ENCODE measurements at places on chromosomes 2 and 18. TPM values are rescaled to one million over a fixed set of nuclear protein-coding genes. Genes with fewer than 3 reads are reported as not detected.
A peak's percentile ranks its signal among the peaks of the same experiment; 100 is the strongest.

The RBFA gene
- total RNA-seq, result 28.8 TPM

The OXER1 gene
- total RNA-seq, result not detected

The NPAS2 gene
- 14.6 TPM for total RNA-seq

- peak; percentile 97 for DNase-seq
Measured at GRCh38 chr18:31248783-31249521, 69.0 kb upstream of the DSG1 start.

- no peak for DNase-seq
Measured at GRCh38 chr2:125796784-125797183, 859.2 kb upstream of the GYPC start.

GRCh38 chr2:25521665-25522387, 151.6 kb downstream of the DTNB start:
- peak; percentile 19 for DNase-seq

GRCh38 chr2:38376346-38377049, 575 bp downstream of the ATL2 start:
- peak; percentile 81 for DNase-seq

GRCh38 chr2:100675855-100676254, 113.1 kb downstream of the PDCL3 start:
- DNase-seq, result no peak

GRCh38 chr18:50806208-50806616, 13.6 kb downstream of the MRO start:
- no peak for DNase-seq

DNA sequence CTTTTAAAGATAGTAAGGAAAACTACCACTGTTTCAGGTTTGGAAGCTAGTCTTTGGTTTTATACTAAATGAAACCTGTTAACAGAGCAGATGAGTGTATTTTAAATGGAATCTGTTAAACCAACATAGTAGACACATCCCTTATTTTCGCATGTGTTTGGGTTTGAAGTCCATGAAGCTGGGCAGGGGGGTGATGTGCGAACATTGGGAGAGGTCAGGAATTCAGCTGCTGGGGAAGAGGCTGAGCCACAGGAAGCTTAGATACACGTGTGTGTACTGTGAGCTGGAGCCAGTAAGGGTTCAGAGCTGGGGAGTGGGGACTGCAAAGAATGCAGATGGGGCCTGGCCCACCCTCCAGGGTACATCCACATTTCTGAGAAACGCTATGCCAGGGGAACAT, 176.9 kb downstream of the VAPA start:
- DNase-seq, result no peak

DNA sequence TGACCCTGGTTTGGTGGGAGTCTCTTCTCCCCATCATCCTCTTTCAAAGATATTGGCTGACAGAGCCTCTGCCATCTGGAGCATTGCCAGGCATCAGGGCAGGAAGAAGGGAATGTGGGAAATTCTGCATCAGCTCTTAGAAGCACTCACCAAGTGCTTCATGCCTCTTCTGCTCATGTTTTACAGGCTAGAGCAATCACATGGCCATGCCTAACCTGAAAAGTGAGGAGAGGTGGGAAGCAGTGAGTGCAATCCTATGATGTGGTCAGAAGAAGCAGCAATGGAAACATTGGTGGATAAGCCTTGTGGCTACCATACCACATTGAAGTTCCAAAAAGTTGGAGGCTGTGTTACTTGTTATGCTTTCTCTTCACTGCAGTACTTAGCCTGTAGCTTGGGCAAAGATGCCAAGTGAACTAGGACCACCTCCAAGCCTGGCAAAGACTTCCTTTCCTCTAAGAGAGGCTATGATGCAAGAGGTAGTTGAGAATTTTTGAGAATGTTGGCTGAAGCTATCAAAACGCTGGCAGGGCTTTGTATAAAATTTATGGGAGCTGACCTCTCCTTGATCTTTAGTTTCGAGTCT, 64.1 kb downstream of the BCL2L11 start:
- DNase-seq, result no peak
